ENCODE measurements at places on chromosomes 4 and X.
A peak's percentile ranks its signal among the peaks of the same experiment; 100 is the strongest.

DNA sequence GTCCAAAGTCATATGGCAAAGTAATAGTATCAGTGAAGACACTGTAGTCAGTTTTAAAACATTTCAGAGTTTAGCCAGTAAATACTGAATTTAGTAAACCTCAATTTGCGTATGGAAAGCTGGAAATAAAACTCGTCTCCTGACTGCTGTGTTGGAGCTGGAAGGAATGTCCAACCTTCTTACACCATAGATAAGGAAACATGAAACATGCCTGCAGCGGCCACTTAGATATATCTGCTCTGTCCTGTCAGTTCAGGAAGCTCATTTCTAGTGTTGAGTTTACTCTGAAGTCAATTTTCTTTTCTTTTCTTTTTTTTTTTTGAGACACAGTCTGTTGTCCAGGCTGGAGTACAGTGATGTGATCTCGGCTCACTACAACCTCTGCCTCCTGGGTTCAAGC lies 21.2 kb downstream of the ARHGAP10 start:
- no peak for DNase-seq

- peak; percentile 28 for DNase-seq
Measured at GRCh38 chrX:134692990-134693389, 34.7 kb upstream of the PLAC1 start.

DNA sequence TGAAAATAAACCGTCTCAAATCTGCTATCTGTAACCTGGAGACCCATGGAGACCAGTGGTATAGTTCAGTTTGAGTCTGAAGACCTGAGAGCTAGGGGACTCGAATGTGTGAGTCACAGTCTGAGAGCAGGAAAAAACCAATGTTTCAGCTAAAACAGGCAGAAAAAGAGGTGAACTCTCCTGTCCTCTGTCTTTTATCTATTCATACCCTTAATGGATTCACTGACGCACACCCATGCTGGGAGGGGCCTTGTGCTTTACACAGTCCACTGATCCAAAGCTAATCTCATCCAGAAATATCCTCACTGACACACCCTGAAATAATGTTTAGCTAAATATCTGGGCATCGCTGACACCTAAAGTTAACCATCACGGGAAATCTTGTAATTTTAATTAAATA lies 297.9 kb downstream of the GPM6A start:
- no peak for DNase-seq

DNA sequence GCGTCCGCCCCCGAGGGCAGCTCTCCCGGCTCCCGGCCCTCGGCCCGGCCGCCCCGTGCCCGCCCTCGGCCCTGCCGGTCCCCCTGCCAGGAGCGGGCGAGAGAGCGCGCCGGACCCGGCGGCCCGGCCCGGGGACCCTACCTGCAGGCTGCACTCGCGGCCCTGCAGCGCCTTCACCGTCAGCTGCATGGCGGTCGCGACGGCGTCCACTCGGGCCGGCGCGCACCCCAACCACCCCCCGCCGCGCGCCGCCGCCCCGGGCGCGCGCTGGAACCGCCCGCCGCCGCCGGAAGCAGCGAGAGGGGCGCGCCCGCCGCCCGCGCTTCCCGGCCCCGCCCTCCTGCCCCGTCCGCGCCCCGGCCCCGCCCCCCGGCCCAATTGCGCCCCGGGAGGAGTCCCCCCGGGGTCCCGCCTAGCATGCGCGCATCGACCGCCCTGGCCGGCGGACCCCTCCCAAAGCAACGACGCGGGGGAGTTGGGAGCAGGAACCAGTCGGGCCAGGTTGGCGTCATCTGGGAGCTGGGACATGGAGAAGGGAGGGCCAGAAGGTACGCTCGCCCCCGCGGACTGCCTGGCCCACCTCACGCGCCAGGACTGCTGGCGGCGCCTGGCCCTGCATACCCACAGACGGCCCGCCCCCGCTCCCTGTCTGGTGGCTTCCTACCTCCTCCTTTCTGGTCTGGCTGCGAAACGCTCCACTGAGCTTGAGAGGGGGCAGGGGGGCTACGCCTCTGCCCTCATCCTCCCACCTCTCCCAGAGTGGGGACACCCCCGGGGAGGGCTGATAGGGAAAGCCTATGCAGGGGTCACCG lies at the start of gene UBL4A:
Gene UBL4A, minus strand, starts transcription at position 220 of the 812 bp plus-strand sequence. Its CDS starts 31 bp downstream, at position 189.
- DNase-seq, result peak; percentile 15

GRCh38 chrX:13933352-13933751 lies 96.3 kb downstream of the GEMIN8 start:
- no peak for DNase-seq

GRCh38 chr4:6696611-6697010 lies 2.9 kb downstream of the S100P start:
- DNase-seq, result no peak

DNA sequence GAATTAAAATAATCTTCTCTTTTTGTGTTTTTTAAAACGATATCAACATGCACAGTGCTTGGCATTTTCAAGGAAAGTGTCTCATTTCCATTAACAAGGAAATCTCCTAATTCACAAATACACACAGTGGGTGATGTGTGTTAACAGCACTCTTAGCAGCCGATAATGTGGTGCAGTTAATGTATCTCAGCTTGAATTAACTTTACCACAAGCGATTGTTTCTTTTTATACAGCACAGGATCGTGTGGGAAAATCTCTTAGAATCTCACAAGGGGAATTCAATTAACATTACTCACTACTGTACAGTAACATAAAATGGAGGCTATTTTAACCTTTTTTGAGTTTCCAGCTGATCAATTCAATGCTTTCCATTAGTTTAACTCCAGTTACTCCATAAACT lies 1841.9 kb downstream of the STIM2 start:
- DNase-seq, result no peak

- DNase-seq, result no peak
Measured at GRCh38 chr4:48906206-48907173, at the start of gene OCIAD2. Gene OCIAD2, minus strand, starts transcription at chr4:48906774. Its CDS starts 2,225 bp downstream, at chr4:48904549.

DNA sequence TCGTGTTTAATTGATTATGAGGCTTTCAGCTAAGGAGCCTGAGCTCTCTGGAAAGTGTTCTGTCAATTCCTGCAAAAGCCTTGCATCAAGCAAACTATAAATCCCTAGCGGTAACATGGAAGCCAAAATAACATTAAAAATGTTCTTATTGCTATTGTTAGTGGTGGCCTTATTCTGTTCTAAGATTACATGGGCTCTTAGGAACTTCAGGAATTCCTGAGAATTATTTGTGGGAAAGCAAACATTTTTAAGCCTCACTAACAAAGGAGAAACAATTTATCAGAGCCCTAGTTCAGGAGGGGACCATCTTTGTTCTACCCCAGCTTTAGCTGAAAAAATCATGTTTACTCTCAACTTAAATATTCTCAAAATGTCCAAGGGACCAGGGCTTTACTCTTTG lies 119.6 kb downstream of the PAPSS1 start:
- peak; percentile 41 for DNase-seq

GRCh38 chrX:105063743-105064142 lies 156.8 kb downstream of the TEX13A start:
- DNase-seq, result no peak

DNA sequence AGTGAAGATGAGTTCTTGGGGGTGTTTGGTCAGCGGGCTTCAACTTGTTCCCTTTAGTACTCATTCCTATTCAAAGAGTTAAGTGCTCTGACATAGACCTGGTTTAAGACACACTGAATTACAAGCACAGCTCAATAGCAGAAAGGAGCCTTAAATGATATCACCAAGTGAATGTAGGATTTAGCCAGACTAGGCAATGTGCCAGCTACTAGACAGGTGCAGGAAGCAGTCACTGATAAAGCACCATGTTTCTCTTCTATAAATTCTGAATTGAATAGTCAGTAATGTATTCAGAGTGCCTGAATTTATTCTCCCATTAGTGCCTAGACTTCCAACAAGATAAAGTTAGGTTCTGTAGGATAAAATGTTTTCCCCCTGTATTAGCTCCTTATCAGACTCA lies 63.6 kb downstream of the ASB9 start:
- no peak for DNase-seq

DNA sequence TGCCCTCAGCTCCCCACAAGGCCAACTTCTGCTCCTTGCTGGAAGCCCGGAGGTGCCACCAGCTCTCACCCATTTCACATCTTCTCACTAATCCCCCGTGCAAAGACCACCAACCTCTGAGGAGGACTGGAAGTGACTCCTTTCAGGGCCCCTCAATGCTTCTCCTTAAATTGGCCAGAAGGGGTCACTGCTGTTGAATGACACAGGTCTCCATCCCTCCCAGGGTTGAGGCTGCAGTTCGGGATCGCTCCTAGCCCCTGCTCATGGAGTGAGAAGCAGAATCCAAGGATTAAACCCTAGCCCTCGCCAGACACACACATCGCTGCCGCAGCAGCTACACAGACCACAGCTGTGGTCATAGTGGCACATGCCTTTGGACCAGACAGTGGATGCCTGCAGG lies 279.5 kb upstream of the TAPT1 start:
- peak; percentile 2 for DNase-seq

GRCh38 chr4:54897590-54897989 lies 227.8 kb downstream of the KDR start:
- no peak for DNase-seq

DNA sequence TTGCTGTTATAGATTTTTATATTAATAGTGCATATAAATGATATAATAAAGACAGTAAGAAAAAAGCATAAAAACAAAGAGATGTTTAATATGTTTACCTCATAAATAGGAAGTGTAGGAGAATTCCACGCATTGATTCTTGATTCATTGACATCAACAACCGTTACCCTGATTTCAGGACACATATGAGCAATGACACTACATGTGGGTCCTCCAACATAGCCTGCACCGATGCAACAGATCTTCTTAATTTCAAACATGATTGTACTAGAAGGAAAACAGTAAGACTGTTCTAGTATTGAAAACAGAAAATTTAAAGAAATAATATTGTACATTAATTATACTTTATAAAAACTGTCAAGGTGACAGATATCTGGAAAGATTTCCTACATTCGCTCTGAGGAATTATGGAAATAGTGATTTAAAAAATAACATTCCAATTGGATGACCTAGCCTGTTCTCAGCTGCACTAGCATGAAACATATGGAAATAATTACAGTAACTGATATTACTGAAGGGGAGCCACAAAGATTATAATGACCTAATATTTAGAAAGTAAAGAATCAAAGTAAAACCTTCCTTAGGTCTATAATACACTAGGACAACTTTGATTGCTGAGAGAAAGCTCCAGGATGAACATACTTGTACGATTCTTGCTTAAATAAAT lies 5.9 kb downstream of the UGDH start:
- DNase-seq, result peak; percentile 74

GRCh38 chrX:132489578-132490419 lies 961 bp upstream of the MBNL3 start:
- no peak for DNase-seq

DNA sequence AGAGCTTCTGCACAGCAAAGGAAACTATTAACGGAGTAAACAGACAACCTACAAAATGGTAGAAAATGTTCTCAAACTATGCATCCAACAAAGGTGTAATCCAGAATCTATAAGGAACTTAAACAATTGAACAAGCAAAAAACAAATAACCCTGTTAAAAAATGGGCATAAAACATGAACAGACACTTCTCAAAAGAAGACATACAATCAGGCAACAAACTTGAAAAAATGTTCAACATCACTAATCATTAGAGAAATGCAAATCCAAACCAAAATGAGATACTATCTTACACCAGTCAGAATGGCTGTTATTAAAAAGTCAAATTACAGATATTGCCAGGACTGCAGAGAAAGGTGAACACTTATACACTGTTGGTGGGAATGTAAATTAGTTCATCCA lies 309.6 kb upstream of the KLF3 start:
- no peak for DNase-seq

DNA sequence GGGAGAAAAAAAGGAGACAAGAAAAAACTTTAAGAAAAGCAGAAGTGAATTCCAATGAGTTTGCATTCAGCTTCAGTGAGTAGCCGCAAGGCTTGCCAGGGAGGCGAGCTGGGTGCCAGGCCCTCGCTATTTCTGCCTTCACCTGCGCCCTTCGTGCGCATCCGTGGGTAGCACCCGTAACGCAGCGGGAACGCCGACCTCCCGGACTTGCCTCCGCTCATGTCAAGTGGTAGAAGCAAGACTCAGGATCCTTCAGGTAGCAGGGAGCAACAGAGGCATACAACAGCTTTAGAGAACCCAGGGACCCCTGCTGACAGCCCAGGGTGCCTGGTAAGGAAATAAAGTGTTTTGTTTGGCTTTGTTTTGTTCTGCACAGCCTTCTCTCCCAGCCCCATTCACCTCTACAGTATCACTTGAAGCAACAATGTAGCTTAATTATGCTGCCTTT lies 140.0 kb upstream of the BCOR start:
- no peak for DNase-seq

- DNase-seq, result no peak
Measured at GRCh38 chrX:6930307-6930849, 217.1 kb upstream of the STS start.

DNA sequence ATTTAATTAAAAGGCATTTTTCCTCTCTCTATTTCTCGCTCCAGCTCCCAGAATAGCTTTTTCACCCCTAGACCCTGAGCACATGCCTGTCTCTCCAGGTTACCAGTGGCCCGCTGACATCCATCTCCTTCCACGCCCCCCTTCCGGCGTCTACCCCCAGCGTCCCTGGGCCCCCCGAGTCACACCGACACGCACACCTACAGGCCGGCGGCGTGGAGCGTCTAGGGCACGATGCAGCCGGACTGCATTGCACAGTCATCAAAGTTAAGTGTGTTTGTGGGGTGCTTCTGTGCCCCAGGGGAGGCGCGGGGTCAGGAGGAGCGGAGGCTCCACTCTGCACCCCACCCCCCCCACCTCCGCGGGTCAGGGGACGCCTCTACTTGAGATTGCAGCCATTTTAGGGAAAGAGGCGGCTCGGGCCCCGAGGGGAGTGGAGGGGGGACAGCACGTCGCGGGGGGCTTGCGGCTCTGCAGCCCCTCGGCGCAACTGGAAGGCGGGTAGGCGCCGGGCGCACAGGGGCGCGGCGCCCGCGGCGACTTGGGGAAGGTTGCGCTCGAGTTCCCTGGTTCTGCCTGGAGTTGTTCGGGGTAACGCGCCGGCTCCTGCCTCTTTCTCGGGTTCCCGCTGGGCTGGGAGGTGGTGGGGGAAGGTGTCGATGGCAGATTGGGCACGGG lies 112.7 kb downstream of the DHX15 start:
- DNase-seq, result no peak

- no peak for DNase-seq
Measured at GRCh38 chr4:76858319-76858718, 39.6 kb downstream of the SOWAHB start.

DNA sequence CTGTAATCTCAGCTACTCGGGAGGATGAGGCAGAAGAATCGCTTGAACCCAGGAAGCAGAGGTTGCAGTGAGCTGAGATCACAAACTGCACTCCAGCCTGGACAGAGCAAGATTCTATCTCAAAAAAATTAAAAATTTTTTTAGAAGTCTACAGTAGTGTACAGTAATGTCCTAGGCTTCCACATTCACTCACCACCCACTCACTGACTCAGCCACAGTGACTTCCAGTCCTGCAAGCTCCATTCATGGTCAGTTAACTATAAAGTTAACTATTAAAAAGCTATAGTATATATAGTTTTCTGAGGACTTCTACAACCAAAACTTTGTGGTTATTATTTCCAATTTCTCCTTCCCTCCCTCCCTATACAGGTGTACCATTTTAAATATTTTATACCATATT lies 34.7 kb upstream of the NEUROG2 start:
- peak; percentile 71 for DNase-seq

- DNase-seq, result no peak
Measured at GRCh38 chrX:130165181-130165702, 399 bp downstream of the AIFM1 start.

GRCh38 chrX:118353081-118353850 lies 7.4 kb downstream of the WDR44 start:
- no peak for DNase-seq

- DNase-seq, result no peak
Measured at GRCh38 chr4:176668324-176668723, 124.4 kb downstream of the VEGFC start.
